Stimulated activated CD4-positive, alpha-beta T cell treated with anti-CD3 and anti-CD28 coated beads, Interleukin-4, amount 100 ng/mL, for 48 hours (primary cell): ENCODE measurements at places on chromosomes 3 and 15.

GRCh38 chr3:160470181-160470580 is 20.6 kb upstream of the TRIM59 start:
- no peak for DNase-seq

GRCh38 chr3:104646196-104646595 is 720.5 kb upstream of the ALCAM start:
- no peak for DNase-seq

DNA sequence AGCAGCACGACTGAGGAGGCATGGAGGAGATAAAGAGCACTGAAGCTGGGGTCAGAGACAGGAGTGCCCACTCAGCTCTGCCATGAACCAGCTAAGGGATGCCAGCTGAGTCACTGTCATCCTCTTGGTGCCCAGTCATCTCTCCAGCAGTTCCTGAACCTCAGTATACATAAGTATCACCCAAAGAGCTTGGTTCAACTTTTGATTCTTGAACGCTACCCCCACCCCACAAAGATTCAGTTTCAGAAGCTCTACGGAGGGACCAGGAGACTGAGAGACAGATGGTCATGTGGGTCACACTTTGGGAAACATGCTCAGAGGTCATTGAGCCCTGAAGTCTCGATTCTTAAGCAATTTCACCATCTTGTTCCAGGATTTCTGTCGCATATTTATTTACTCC is 108.4 kb downstream of the ALDH1A2 start:
- no peak for DNase-seq

GRCh38 chr3:85075663-85076062 is 116.9 kb downstream of the CADM2 start:
- DNase-seq: no peak

DNA sequence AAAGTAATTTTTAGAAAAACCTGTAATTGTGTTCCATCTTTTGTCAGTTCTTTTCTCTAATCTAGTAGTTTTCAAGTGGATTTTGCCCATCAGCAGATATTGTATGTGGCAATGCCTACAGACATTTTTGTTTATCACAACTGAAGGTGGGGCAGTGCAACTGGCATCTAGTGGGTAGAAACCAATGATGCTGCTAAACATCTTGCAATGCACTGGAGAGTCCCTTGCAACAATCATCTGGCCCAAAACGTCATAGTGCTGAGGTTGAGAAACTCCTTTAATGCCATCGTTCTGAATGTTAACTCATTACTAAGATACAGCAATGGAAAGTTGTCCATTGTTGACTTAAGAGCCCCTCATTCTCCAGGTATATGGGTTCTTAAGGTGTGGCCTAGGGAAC is 80.1 kb downstream of the BTD start:
- no peak for DNase-seq

- DNase-seq: no peak
Measured at GRCh38 chr3:28651159-28651558, 302.5 kb upstream of the AZI2 start.
